Occipital lobe (tissue), 3 donors: ENCODE measurements at places on chromosomes 6 and 20.

DNA sequence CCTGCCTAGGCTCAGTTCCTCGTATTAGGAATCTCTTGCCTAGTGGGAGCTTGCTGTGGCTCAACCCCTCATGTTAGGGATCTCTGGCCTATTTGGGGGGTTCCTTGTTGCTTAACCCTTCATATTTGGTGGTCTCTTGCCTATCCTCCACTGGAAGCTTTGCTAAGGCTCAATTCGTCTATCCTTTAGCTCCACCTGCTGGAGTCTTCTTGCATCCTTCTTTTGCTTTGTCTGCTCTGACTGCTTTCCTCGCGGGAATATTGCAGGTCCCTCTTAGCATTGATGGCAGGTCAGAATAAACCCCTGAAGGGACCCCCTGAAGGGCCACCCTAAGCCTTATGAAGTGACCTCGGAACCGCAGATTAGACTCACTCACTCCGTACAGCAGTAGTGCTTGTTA, 203.0 kb upstream of the TBX18 start:
- no peak for DNase-seq

DNA sequence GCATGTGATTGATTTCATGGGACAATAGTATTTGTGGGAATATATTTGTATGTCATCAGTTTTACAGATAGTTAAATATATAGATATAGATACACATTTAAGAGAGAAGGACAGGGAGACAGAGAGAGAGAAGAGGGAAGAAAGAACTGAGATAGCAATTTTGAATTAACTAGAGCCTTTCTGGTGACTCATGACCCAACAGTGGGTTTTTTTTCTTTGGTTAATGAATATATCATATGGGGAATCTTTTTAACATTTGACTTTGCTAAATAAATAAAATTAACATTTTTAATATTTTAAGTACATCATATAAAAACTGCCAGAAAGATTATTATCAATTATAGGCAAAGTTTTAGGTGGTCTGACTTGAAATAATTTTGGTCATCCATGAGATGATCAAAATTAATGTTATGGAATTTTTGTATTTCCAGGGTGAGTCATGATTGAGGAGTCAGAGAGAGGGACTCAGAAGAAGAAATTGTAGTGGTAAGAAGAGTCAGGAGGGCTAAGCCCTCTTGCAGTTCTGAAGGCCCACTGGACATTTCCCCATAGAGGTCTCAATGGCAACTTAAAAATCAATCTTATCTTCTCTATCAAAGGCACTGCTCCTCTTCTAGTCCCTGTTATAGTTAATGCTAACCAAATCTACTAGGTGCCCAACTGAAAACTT, 508.1 kb upstream of the MAP3K7 start:
- no peak for DNase-seq

DNA sequence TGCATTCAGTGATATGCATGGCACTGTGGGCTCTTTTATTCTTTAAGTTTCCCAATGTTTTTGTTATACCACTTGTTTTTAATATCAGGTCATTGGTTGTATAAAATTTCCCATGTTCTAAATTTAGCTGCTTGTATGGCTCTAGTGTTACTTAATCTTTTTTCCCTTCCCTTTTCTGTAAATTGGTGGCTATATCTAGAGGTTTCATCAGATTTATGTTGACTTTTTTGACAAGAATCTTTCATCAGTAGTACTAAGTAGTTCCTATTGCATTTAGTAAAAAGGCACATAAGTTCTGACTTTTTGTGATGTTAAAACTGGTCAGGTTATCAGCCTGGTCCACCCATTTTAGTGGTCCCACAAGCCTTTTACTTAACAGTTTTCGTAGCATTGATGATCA, 51.1 kb downstream of the MMS22L start:
- DNase-seq = no peak

- no peak for DNase-seq
Observed at GRCh38 chr20:13430346-13431002, 208.3 kb downstream of the TASP1 start.

- no peak for DNase-seq
Observed at GRCh38 chr6:93751969-93752368, 332.6 kb upstream of the EPHA7 start.
